Stimulated activated CD8-positive, alpha-beta memory T cell treated with anti-CD3 and anti-CD28 coated beads, Interleukin-7, amount 100 ng/mL, for 48 hours (primary cell): ENCODE measurements at places on chromosomes 12 and 14.

DNA sequence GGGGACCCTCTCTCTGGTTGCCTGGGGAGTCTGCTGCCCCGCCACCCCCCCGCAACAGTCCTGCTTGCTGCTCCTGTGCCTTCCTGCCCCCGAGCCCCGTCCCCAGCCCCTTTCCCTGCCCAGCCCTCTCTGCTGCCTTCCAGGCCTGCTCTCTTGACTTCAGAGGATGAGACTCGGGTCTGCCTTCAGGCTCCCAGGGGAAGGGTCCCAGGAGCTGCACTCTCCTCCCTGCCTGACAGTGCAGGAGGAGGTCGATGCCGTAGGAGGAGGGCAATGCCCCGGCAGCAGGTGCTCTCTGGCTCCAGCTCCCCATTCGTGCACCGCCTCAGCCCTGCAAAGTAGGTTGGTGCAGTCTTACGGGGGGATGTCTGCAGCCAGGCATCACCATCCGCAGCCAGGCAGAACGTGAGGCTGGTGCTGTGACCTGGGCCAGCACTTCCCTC lies 185.1 kb upstream of the C14orf180 start:
- no peak for DNase-seq

GRCh38 chr14:64704143-64704742 lies at the start of gene PLEKHG3:
PLEKHG3 (plus strand) TSS chr14:64704424; CDS start chr14:64727632, 23,208 bp downstream.
- DNase-seq = no peak

GRCh38 chr12:124919521-124920352 lies 5.3 kb upstream of the UBC start:
- no peak for DNase-seq

GRCh38 chr12:43428088-43428600 lies 123.9 kb downstream of the ADAMTS20 start:
- DNase-seq = no peak

- DNase-seq = no peak
Observed at GRCh38 chr12:100591979-100592378, 18.5 kb downstream of the GAS2L3 start.
